ENCODE measurements at places on chromosomes 2 and 18. TPM values are rescaled to one million over a fixed set of nuclear protein-coding genes. Genes with fewer than 3 reads are reported as not detected.

CNTNAP5 gene
- total RNA-seq: not detected

NETO1 gene
- not detected for total RNA-seq

AQP12B gene
- not detected for total RNA-seq

NPHP1 gene
- total RNA-seq: 6.7 TPM

PTH2R gene
- total RNA-seq: not detected

ABCA12 gene
- total RNA-seq: 0.23 TPM

B3GNT7 gene
- 2.3 TPM for total RNA-seq

RAB31 gene
- 21.7 TPM for total RNA-seq

AGAP1 gene
- total RNA-seq: 23.2 TPM

COBLL1 gene
- total RNA-seq: 3.7 TPM

Measured in A549 treated with Hydrocortisone at 1 μM for 4 hours (cell line).